Esophagus muscularis mucosa (tissue), 4 donors: ENCODE measurements at places on chromosomes 1 and 21. TPM values are rescaled to one million over a fixed set of nuclear protein-coding genes. Genes with fewer than 3 reads are reported as not detected.

LCE1C gene
- total RNA-seq: not detected

ANGPTL3 gene
- total RNA-seq: not detected

TMED5 gene
- total RNA-seq: 45.7 TPM

SUSD4 gene
- total RNA-seq: 1.1 TPM

SMCP gene
- total RNA-seq: not detected

NECTIN4 gene
- not detected for total RNA-seq

CRNN gene
- total RNA-seq: not detected

HNRNPCL4 gene
- not detected for total RNA-seq

LIX1L gene
- total RNA-seq: 55.0 TPM

- H3K4me3 ChIP-seq: no peak overlapping the region
- no peaks in the 10 kb centered on the region for H3K36me3 ChIP-seq
- H3K27ac ChIP-seq: no peak overlapping the region
- DNase-seq: no peak
- H3K27me3 ChIP-seq: no peaks in the 10 kb centered on the region
Measured at GRCh38 chr21:42044871-42045495, 26.1 kb upstream of the UMODL1 start.

DNA sequence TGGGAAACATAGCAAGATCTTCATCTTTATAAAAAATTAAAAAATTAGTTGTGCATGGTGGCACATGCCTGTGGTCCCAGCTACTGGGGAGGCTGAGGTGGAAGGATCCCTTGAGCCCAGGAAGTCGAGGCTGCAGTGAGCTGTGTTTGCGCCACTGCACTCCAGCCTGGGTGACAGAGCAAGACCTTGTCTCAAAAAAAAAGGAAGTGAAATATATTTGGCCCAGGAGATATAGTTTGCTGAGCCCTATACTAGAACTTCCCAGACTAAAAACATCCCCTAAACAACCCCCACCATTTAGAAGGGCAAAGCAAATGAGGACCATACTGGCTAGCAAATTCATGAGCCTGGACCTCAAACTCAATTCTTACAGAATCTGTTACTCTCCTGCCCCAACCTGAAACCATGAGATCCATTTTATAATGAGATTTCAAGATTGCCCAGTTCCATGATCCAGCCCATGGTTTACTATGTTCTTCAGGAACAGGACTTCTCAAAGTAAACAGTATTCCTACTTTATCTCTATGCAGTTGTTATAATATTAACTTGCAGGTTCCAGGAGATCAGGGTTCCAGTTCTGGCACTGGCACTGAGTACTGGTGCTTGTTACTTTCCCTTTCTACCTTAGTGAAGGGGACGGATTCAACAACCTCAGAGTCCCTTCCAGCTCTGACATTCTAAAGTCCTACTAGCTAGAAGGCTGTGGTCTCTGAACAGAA lies 48.9 kb upstream of the TADA1 start:
- H3K27me3 ChIP-seq: no peaks in the 10 kb centered on the region
- H3K36me3 ChIP-seq: no peaks in the 10 kb centered on the region
- peaks cover 18% of the 10 kb centered on the region for H3K4me1 ChIP-seq
- no peak for DNase-seq

GRCh38 chr1:26723013-26723991 lies 27.5 kb downstream of the ARID1A start:
- peak overlapping the region; percentile 10 for H3K4me3 ChIP-seq
- peak; percentile 94 for DNase-seq
- H3K27me3 ChIP-seq: no peaks in the 10 kb centered on the region
- peaks cover 99% of the 10 kb centered on the region for H3K4me1 ChIP-seq
- no peaks in the 10 kb centered on the region for H3K36me3 ChIP-seq
- H3K27ac ChIP-seq: peak overlapping the region; percentile 77

DNA sequence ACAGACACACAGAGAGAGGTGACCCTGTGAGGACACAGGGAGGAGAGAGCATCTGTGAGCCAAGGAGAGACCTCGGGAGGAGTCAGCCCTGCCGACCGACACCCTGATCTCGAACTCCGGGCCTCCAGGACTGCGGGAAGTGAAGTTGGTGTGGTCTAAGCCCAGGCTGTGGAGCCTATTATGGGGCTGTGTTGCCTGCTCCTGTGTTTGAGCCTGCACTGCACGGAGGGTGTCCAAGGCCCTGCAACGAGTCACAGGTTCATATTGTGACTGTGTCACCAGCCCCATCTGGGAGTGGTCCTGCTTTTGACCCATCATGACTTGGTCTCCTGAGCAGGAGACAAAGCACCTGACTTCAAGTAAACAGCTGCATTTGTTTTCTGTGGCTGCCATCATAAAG lies 186.0 kb upstream of the AJAP1 start:
- no peaks in the 10 kb centered on the region for H3K4me1 ChIP-seq
- H3K27me3 ChIP-seq: peaks cover 9% of the 10 kb centered on the region
- DNase-seq: no peak
- no peaks in the 10 kb centered on the region for H3K36me3 ChIP-seq
- no peak overlapping the region for H3K27ac ChIP-seq
- no peak overlapping the region for H3K4me3 ChIP-seq

GRCh38 chr1:22338071-22338765 lies 113.4 kb upstream of the ZBTB40 start:
- H3K36me3 ChIP-seq: no peaks in the 10 kb centered on the region
- no peak overlapping the region for H3K4me3 ChIP-seq
- H3K27ac ChIP-seq: no peak overlapping the region
- no peak for DNase-seq
- peaks cover 7% of the 10 kb centered on the region for H3K27me3 ChIP-seq

GRCh38 chr1:172220376-172220775 lies 200.1 kb upstream of the C1orf105 start:
- no peak overlapping the region for H3K27ac ChIP-seq
- no peaks in the 10 kb centered on the region for H3K36me3 ChIP-seq
- H3K4me1 ChIP-seq: no peaks in the 10 kb centered on the region

GRCh38 chr1:17001760-17002523 lies 9.8 kb downstream of the ATP13A2 start:
- H3K27ac ChIP-seq: no peak overlapping the region
- H3K4me1 ChIP-seq: no peaks in the 10 kb centered on the region
- H3K4me3 ChIP-seq: no peak overlapping the region
- peaks cover 95% of the 10 kb centered on the region for H3K36me3 ChIP-seq

GRCh38 chr1:103025858-103026409 lies 82.4 kb downstream of the COL11A1 start:
- no peaks in the 10 kb centered on the region for H3K27me3 ChIP-seq
- no peak for DNase-seq
- no peaks in the 10 kb centered on the region for H3K36me3 ChIP-seq
- no peak overlapping the region for H3K27ac ChIP-seq

GRCh38 chr21:14526836-14527695 lies 19.0 kb downstream of the SAMSN1 start:
- DNase-seq: no peak
- no peaks in the 10 kb centered on the region for H3K36me3 ChIP-seq
- peaks cover 13% of the 10 kb centered on the region for H3K4me1 ChIP-seq
- H3K27me3 ChIP-seq: no peaks in the 10 kb centered on the region
- H3K4me3 ChIP-seq: no peak overlapping the region

DNA sequence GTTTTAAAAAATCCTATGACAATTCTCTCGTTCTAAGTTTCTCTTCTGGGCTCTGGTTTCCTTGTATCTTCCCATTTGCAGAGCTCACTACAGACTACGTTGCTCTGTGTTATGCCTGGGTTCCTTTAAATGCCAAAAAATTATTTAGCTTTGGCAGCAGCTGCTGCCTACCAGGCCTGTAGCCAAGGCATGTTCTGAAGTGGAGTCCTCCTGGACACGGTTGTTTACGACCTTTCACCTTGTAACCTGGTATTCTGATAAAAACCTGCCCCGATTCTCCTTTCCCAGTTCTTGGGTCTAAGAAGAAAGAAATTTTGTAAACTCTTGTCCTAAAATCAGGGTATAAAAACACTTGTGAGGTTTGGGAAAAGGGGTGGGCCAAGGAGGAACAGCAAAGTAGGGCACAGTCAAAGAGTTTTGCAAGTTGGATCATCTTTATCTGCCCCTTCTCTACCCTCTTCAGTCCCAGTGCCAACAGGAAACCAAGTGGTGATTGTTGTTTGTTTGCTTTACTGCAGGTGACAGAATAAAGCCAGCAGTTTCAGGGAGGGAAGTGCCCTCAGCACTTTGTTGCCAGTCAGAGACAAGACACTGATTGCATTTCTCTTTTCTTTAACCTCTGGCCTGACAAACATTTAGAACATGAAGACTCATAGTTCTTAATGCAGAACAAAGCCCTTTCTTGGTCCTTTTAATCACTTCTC lies 3.1 kb upstream of the TXNIP start:
- DNase-seq: no peak
- H3K27me3 ChIP-seq: no peaks in the 10 kb centered on the region
- H3K27ac ChIP-seq: peak overlapping the region; percentile 96
- peaks cover 58% of the 10 kb centered on the region for H3K4me1 ChIP-seq
- peak overlapping the region; percentile 85 for H3K4me3 ChIP-seq

DNA sequence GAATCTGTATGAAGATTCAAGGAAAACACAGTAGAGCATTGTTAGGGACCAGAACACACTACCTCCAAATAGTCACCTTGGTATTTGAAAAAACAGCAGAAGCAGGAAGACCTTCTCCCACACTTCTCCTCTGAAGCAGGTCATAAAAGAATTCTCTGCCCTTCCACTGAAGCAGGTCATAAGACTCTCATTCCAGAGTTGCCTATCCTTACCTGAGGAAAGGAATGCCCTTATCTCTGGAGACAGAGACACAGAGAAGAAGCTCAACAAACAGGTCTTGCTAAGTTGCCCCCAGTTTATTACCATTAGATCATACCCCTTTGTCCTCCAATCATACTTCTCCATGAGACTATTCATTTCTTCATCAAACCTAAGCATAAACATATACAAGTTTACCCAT lies 225.8 kb upstream of the TNR start:
- no peak overlapping the region for H3K27ac ChIP-seq
- H3K36me3 ChIP-seq: peaks cover 22% of the 10 kb centered on the region
- H3K4me1 ChIP-seq: no peaks in the 10 kb centered on the region
- no peak for DNase-seq
- H3K27me3 ChIP-seq: no peaks in the 10 kb centered on the region
